ENCODE measurements at places on chromosomes 5 and 9. TPM values are rescaled to one million over a fixed set of nuclear protein-coding genes. Genes with fewer than 3 reads are reported as not detected.

The GCNT4 gene
- total RNA-seq = 1.6 TPM

The CAMK4 gene
- 68.0 TPM for total RNA-seq

GRCh38 chr9:38059233-38059936, 9.6 kb downstream of the SHB start:
- DNase-seq = no peak

- no peak for DNase-seq
Measured at GRCh38 chr5:130978475-130978874, 186.6 kb downstream of the HINT1 start.

GRCh38 chr9:7862170-7862569, 62.6 kb upstream of the DMAC1 start:
- no peak for DNase-seq

The ANKRD31 gene
- 0.76 TPM for total RNA-seq

DNA sequence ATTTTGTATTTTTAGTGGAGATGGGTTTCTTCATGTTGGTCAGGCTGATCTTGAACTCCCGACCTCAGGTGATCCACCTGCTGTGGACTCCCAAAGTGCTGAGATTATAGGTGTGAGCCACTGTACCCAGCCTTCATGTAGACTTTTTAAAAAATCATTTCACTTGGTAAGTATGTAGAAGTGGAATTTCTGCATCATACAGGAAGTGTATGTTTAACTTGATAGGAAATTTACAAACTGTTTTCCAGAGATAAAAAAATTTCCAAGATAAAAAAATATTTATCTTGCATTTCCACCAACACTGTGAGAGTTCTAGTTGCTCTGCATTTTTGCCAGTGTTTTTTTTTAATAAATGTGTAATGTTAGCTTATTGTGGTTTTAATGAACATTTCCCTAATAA, 155.8 kb downstream of the ZNF608 start:
- no peak for DNase-seq

The CYLC2 gene
- not detected for total RNA-seq

The SLC25A48 gene
- not detected for total RNA-seq

GRCh38 chr9:114176624-114177291, 21.4 kb downstream of the COL27A1 start:
- no peak for DNase-seq

The EQTN gene
- not detected for total RNA-seq

The TCF7 gene
- total RNA-seq = 68.7 TPM

The PDE8B gene
- 0.16 TPM for total RNA-seq

- DNase-seq = no peak
Measured at GRCh38 chr5:16160706-16161105, 18.9 kb downstream of the MARCHF11 start.

DNA sequence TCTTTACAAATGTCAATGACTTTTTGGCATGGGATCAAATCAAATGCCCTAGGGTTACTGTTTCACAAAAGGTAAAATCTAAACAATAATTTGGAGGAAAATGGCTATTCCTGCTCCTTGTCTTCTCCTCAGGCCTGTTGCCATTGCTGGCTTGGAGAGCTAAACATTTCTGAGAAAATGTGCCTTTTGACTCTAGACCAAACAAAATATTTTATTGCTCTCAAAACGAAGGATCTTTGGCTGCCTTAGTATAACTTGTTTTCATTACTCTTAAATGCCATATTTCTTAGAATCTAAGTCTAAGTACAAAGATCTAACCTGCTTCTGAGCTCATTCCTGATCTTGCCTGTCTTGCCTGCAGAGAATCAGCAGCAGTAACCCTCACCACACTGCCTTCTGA, 116.6 kb downstream of the MUSK start:
- DNase-seq = no peak

The DOCK8 gene
- total RNA-seq = 132 TPM

The PCDHAC1 gene
- total RNA-seq = not detected

DNA sequence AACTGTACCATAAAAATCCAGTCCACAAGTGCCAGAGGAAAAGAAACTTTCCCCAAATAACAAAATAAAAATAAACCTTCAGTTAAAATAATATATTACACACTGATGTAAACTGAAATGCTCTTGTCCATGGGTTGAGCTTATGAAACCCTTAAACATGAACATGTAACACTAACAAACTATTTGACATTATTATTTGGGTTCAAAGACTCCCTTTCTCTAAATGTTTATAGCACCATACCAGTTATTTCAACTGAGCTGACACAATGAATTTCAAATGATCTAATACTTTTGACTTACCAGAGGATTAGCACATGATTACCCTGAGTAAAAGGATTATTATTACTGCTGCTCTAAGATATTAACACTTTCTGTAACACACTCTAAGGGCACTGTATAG, 251.1 kb downstream of the BNC2 start:
- no peak for DNase-seq

GRCh38 chr9:108282872-108283271, 572.9 kb downstream of the ACTL7B start:
- no peak for DNase-seq

The SLC6A18 gene
- not detected for total RNA-seq

GRCh38 chr5:127696683-127697082, 6.5 kb upstream of the CCDC192 start:
- DNase-seq = no peak

The PGM5 gene
- not detected for total RNA-seq

The HMGCR gene
- total RNA-seq = 48.3 TPM

The NR2F1-AS1 gene
- total RNA-seq = not detected

The STPG3 gene
- total RNA-seq = not detected

The FOXD4L3 gene
- not detected for total RNA-seq

The IFNK gene
- not detected for total RNA-seq

GRCh38 chr5:5165541-5166002, 25.4 kb downstream of the ADAMTS16 start:
- DNase-seq = no peak

The CETN3 gene
- total RNA-seq = 43.7 TPM

DNA sequence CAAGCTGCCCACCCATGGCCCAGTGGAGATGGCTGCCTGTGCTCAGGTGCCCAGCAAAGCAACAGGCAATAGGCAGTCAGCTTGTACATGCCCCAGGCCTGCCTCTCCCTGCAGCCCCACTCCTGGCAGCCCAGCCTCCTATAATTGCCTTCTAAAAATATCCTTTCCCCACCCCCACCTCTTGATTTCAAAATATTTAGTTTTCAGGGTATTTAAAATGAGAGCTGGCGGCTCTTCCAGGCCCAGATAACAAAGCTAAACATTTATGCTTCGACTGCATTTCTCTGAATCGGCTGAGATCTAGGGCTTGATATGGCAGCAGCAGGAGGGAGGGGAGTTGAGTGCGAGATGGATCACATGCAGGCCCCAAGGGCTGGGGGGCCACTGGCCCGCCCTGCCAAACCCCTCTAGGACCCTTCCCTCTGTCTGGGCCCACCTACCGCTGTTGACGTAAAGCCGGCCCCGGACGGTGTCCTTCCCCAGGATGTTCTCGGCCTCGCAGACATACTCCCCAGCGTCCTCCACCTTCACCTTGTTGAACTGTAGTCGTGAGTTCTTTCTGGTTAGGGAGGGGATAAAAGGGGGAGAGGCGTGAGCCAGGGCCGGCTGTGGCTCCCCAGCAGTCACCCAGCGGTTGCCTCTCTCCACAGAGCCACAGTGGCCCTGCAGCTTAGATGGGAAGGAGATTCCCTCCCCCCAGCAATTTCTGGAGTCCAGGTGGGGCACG, 85.0 kb downstream of the PSD2 start:
- no peak for DNase-seq

DNA sequence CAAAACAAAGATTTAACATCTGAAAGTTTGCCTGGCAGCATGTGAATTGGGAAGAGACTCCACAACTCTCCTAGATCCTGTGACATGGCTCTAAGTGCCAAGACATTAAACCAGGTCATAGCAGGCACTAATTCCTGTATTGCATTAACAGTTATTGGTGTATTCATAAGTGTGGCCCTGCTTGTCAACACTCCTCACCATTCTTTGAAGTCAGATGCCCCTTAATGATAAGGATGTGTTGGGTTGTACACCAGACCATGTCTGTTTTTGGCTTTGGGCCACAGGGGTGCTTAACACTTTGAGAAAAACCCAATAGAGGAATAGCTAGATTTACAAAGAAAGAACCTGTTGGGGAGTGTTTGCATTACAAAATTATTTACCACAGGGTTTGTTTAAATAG, 43.4 kb upstream of the PDE8B start:
- DNase-seq = no peak

The OLFML2A gene
- not detected for total RNA-seq

- no peak for DNase-seq
Measured at GRCh38 chr9:15268317-15268716, 38.7 kb downstream of the TTC39B start.

DNA sequence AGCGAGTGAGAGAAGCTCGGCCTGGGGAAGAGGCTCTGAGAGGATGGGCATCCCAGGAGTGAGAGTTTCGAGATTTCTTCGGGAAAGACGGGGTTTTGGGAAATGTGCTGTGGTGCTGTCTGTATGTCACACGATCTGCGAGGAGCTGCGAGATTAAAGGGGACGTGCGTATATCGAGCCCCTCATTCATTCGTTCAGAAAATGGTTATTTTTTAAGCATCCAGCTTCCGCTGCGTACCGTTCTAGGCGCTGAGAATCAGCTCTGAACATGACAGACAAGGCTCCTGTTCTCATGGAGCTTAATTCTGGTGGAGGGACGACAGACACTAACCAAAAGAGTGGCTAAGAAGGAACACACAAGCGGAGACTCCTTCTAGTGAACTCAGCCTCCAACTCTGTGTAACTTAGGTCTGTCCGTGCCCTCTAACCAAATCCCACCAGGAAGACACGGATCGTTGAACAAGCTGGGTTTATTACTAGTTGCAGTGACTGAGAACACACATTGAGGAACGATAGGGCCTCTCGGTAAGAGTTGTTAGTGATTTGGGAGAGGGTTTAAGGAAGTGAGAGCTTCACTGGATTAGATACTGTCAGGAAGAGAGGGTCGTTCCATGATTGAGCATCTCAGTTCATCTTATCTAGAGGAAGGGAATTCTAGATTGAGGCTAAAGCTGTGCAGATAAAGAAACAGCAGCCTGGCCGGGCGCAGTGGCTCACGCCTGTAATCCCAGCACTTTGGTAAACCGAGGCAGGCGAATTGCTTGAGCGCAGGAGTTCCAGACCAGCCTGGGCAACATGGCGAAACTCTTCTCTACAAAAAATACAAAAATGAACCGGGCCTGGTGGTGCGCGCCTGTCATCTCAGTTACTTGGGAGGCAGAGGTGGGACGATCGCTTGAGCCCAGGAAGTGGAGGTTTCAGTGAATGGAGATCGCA, 1.0 kb upstream of the FBXW11 start:
- DNase-seq = peak; percentile 3

DNA sequence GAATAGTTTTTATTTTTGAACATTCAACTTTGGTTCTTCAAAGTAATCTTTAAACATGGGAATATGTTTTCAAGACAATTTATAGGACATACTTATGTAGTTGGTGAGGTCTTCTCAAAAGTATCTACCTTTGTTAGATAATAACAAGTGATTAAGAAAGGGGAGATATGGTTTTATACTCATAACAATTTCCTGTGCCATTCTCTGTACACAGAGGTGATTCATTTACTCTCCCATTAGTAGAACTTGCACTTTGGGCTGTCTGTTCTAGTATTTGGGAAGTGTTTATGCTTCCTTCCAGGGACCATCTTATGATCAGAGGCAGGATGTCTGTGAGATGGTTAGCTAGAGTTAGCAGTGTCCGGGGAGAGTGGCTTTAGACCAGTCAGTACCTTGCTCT, 15.2 kb downstream of the LSM11 start:
- DNase-seq = no peak

The ZBTB26 gene
- total RNA-seq = 5.2 TPM

GRCh38 chr5:174725261-174725990, 1.0 kb downstream of the MSX2 start:
- no peak for DNase-seq

All from activated naive CD8-positive, alpha-beta T cell treated with anti-CD3 and anti-CD28 coated beads for 36 hours (primary cell).